Activated CD4-positive, alpha-beta T cell treated with anti-CD3 and anti-CD28 coated beads for 1 hour (primary cell): ENCODE measurements at places on chromosomes 5 and 9.

DNA sequence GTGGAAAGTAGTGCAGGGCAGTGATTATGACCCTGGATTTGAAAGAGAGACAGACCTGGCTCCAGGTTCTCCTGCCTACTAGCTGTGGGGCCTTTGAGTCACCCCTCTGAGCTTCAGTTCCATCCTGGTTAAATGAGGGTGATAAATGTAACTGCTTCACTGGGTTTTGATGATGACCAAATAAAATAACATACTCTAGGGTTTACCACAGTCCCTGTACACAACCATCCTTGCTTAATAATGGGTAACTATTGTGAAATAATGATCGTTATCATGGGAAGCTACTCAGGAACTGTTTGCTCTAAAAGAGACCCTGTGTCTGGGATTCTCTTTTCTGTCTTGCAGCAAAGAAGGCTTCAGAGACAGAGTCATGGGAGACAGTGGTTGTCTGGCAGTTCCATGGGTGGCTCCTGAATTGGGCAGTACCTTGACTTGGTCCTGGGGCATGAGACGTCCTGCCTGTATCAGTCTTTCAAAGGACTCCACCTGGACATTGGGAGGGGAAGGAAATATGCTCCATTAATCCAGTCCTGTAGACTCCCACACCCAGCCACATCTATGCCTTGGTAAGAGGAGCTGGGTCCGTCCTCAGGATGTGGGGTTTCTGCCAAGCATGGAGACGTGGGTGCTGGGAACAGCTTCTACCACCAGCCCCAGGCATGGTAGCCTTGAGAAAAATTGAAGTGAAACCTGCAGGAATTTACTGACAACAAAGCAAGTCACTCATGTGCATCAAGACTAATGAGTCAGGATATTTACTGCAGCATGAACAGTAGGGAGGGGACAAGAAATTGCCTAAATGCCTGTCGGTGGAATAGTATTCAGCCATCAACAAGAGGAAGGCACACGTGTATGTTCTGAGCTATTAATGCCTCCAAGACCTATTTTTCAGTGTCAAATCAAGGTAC, 23.4 kb downstream of the AKNA start:
- DNase-seq, result no peak

- DNase-seq, result no peak
Observed at GRCh38 chr5:4144411-4145007, 548.9 kb downstream of the IRX1 start.

GRCh38 chr9:132712753-132713152, 42.5 kb downstream of the GTF3C4 start:
- no peak for DNase-seq

DNA sequence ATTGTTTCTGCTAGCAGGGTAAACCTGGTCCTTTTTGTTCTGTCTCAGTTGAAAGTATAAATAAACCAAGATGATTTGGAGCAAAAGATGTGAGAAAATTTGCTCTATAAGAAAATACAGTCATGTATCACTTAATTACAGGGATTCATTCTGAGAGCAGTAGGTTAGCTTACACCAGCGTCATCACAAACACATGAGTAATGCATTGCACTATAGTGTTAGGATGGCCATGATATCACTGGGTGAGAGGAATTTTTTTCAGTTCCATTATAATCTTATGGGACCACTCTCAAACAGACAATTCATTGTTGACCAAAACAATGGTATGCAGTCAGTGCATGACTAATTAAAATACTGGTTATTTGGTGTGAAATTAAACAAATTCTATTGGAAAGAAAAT, 430.9 kb downstream of the CHSY3 start:
- no peak for DNase-seq
